ENCODE measurements at places on chromosomes 12 and 14. TPM values are rescaled to one million over a fixed set of nuclear protein-coding genes. Genes with fewer than 3 reads are reported as not detected.

The CLEC4D gene
- not detected for total RNA-seq

The PAX9 gene
- total RNA-seq = not detected

The EML5 gene
- 1.2 TPM for total RNA-seq

The C12orf57 gene
- 135 TPM for total RNA-seq
